ENCODE measurements at places on chromosomes 16 and 17.

DNA sequence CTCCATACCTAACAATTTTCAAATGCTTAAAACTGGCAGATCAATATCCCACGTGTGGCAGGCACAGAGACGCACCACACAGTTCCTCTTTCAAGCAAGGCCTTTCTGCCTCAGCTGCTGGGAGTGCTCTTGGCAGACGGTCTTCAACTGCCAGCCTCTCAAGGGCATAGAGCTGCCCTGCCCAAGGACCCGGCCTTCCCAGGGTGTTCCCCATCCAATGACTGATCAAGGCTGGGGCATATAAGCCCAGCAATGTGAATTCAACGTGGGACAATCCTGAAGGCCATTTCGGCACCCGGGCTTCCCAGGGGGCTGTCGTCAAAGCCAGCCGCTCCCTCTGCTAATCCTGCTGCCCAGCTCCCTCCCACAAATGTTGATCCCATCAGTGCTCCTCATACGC lies 107.1 kb downstream of the STX8 start:
- DNase-seq: no peak

- DNase-seq: no peak
Measured at GRCh38 chr16:58855291-58855863, 121.3 kb upstream of the GOT2 start.

- DNase-seq: no peak
Measured at GRCh38 chr17:1755827-1756262, 6.0 kb upstream of the SERPINF1 start.

GRCh38 chr17:82752371-82753200 lies 721 bp downstream of the TBCD start:
- no peak for DNase-seq

DNA sequence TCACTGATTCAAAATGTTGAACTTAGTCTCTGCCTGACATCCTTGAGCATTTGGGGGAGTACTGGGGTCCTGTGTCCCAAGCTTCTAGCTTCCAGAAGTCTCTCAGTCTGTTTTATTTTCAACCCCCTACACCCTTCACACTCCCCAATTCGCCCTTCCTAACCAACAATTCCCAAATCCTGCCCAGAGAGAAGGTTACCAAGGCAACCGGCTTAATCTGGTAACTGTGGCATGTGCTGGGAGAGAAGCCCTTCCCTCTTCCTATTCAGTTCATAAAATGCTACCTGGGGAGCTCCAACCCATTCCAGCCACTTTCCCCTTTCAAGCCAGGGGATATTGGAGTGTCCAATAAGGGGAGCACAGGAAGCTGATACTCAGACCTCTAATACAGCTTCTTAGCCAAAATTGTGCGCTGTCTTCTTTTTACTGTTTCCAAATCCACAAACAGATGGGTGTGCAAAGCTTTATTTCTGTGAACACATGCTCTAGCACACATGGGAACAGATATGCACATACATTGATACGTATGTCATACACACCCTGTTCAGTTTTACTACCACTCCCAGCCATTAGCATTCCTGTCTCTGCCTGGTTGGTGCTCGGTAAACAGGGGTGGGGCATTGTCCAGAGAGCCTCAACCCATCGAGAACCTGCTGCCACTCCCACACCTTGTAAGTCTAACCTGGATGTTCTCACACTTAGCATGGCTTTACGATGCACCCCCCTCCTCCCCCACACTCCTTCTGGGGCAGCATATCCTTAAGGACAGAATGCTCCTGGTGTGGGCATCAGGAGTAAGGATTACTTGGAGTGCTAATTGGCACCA lies 1.1 kb upstream of the RAPGEFL1 start:
- DNase-seq: no peak

DNA sequence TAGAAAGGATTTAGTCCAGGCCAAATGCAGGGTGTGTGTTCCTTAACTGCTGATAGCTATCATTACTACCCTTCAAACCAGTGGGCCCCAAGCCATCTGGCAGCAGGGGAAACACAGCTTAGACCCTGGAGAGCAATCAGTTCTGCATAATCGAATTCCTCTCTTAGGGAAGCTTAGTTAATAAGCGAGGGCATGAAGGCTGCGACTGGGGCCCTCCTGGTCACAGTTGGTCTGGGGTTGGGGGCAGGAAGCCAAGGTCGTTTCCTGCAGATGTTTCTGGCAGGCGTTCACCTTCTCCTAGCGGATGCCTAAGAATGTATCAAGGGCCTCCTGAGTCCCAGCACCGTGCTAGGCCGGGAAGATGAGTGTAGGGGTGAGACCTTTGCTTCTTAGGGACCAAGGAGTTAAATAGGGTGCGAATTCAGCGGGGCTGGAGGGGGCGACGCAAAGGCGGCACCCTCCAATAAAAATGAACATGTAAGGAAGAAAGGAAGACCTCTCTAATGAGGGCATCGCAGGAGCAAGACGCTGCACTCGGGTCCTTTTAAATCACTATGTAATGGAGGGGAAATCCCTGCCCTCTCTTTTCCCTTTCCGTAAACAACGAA lies 16.5 kb upstream of the EEF2K start:
- no peak for DNase-seq

DNA sequence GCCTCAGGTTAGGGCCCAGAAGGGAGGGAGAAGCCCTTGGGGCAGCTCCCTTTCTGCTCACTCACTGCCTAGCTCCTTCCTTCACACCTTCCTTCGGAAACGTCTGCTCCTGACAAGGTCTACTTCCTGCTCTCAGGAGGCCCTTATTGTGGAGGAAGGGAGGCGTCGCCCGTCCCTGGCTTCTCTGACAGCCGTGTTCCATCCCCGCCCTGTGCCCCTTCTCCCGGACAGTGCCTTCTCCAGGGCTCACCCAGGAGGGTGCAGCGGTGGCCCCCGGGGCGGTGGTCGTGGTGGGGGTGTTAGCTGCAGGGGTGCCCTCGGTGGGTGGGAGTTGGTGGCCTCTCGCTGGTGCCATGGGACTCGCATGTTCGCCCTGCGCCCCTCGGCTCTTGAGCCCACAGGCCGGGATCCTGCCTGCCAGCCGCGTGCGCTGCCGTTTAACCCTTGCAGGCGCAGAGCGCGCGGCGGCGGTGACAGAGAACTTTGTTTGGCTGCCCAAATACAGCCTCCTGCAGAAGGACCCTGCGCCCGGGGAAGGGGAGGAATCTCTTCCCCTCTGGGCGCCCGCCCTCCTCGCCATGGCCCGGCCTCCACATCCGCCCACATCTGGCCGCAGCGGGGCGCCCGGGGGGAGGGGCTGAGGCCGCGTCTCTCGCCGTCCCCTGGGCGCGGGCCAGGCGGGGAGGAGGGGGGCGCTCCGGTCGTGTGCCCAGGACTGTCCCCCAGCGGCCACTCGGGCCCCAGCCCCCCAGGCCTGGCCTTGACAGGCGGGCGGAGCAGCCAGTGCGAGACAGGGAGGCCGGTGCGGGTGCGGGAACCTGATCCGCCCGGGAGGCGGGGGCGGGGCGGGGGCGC lies 231.9 kb downstream of the SEC14L1 start:
- peak; percentile 37 for DNase-seq

DNA sequence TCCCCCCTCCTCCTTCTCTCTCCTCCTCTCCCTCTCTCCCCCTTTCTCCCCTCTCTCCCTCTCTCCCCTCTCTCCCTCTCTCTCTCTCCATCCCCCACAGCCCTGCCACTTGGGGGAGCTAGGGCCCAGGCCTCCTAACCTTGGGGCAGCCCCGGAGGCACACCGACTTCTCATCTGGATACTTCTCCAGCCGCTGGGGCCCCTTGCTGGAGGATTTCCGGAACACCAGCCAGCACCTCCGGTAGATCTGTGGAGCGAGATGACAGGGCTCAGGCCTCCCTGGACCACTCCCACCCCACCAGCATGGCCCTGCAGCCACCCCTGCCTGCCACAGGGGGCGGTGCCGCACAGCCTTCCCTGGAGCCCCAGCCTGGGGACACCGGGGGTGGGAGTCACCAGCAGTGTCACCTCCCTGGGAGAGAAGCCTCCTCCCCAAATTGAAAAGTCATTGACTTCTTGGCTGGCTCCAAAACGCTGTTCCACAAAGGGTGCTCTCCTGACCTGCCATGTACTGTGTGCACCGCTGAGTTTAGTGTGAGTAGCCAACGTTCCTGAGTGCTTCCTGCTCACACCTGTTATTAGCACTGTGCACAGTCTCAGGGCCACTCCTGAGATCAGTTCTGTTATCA lies 10.5 kb downstream of the DOK4 start:
- peak; percentile 42 for DNase-seq

DNA sequence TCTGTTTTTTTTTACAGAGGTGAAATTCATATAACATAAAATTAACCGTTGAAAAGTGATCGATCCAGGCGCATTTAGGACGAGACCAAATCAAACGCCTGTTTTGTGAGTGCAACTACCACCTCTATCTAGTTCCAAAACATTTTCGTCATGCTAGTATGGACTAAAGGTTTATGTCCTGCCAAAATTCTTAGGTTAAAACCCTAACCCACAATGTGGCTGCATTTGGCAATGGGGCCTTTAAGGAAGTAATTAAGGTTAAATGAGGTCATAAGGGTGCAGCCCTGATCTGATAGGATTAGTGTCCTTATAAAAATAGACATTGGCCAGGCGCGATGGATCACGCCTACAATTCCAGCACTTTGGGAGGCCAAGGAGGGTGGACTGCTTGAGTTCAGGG lies 32.8 kb upstream of the RCVRN start:
- no peak for DNase-seq

DNA sequence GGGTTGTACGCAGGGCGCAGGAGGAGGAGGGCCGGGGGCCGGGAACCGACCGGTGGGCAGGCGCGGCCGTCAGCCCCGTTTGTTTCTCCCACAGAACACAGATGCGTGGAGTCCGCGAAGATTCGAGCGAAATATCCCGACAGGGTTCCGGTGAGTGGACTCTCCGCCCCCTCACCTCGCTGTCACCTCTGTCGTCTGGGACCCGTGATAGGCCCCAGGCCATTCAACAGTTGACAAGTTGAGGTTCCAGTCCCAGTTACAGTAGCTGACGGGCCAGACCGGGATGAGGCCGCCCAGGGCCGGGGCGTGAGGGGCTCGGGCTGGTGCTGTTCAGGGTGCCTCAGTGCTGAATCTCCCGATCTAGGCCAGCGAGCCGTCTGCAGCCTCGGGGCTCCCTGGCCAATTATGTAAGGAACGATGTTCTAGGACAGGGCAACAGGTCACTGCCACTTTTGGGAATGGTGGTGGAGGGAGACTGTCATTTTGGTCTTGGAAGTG lies 628 bp downstream of the GABARAPL2 start:
- no peak for DNase-seq

GRCh38 chr16:23952971-23953300 lies 117.2 kb downstream of the PRKCB start:
- DNase-seq: no peak

DNA sequence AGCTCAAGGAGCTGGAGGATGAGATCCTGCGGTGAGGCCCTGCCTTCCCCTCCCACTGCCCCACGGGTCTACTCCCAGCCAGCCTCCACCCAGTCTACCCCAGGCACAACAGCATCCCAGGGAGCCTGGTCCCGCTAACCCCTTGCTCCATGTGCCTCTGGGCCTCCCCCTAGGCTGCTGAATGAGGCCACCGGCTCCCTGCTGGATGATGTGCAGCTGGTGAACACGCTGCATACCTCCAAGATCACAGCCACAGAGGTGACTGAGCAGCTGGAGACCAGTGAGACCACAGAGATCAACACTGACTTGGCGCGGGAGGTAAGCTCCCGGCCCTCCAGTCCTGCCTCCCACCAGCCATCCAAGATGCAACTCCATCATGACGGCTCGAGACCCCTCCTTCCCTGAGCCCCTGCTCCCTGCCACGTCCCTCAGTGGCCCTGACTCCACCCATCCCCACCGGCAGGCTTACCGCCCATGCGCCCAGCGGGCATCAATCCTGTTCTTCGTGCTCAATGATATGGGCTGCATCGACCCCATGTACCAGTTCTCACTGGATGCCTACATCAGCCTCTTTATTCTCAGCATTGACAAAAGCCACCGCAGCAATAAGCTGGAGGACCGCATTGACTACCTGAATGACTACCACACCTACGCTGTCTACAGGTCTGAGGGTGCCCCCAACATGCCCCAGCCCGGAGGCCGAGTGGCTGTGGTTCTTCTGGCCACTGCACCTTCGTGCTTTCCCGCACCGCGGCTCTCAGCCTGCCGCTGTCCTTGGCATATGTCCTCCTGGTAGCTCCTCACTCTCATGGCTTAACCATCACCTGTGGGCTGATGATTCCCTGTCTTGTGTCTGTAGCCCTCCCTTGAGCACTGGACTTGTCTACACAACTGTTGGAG lies 15.0 kb upstream of the KDM6B start:
- no peak for DNase-seq

DNA sequence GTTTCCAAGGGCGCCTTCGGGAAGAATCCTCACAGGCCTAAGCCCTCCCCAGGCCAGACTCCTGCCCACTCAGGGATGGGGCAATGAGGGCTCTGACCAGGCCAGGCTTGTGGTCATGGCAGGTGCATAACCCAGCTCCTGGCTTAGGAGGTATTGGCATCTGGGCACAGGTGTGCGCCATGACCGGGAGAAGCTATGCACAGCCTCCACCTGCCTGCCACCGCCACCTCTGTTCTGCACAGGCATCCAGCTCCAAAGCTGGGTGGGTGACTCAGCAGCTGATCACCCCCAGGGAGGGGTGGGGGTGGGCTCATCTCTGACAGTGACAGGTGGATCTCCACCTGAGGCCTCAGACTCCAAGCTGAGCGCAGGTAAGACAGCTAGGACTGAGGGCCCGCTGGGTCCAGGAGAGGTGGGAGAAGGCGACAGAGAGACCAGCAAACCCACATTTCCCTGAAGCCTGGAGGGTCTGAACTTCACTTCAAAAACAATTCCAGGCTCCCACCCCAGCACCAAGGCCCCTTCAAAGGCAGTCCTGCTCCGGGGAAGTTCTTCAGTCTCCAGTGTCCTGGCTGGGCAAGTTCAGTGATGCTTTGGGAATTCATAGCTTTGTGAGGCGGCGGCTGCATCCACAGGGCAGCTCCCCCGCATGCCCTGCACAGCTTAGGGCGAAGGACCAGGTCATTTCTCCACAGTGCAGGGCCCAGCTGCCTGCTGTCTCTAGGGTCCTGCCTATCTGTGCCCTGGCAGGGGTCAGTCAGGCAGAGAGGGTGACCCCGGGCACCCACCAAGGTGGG lies 121.6 kb upstream of the SMURF2 start:
- no peak for DNase-seq

DNA sequence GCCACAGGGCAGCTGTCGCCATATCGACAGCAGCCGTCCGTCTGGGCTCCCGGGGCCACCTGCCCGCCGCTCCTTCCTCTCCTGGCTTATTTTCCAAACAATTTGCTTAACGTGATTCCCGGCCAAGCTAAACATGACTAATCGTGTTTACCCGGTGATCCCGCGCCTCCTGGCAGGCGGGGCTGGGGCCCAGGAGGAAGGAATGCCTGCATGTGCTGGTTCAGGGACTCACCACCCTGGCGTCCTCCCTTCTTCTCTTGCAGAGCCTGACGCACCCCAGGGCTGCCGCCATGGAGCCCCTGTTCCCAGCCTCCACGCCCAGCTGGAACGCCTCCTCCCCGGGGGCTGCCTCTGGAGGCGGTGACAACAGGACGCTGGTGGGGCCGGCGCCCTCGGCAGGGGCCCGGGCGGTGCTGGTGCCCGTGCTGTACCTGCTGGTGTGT lies 6.1 kb downstream of the SSTR5 start:
- DNase-seq: no peak

GRCh38 chr17:29954405-29954804 lies 13.0 kb downstream of the EFCAB5 start:
- DNase-seq: no peak

GRCh38 chr17:48555258-48556228 lies 10.6 kb upstream of the HOXB2 start:
- DNase-seq: no peak

- DNase-seq: no peak
Measured at GRCh38 chr17:21201298-21201595, 12.7 kb downstream of the TMEM11 start.

GRCh38 chr16:26360867-26361266 lies 669.1 kb downstream of the HS3ST4 start:
- no peak for DNase-seq

- DNase-seq: no peak
Measured at GRCh38 chr16:48622456-48623303, 12.7 kb upstream of the N4BP1 start.

Data from stimulated activated CD4-positive, alpha-beta T cell treated with anti-CD3 and anti-CD28 coated beads, Interleukin-2, amount 100 ng/mL, for 4 hours (primary cell).